ENCODE measurements at places on chromosomes 2 and 18.

DNA sequence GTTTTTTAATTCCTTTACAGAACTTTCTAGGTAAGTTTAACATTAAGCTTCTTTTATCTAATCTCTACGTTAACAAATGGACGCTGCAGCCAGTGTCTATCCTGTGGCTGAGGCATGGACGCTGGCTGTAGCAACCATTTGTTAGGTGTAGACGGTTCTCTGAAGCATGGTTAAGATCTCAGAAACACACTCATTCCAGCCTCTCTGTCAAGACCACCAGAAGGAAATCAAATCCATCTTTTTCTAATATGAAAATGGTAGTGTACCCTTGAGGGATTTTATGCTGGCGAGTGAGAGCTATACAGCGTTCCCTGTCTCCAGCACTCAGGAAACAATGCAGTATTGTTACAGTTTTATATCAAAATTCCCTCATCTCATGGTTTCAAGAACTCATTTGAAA, 78.0 kb downstream of the DTNB start:
- DNase-seq = no peak

- no peak for DNase-seq
Measured at GRCh38 chr18:32974421-32975162, 201.8 kb upstream of the KLHL14 start.

GRCh38 chr18:21486905-21487437, 113.5 kb downstream of the ESCO1 start:
- no peak for DNase-seq

- no peak for DNase-seq
Measured at GRCh38 chr2:70663411-70663810, 104.6 kb downstream of the ADD2 start.

DNA sequence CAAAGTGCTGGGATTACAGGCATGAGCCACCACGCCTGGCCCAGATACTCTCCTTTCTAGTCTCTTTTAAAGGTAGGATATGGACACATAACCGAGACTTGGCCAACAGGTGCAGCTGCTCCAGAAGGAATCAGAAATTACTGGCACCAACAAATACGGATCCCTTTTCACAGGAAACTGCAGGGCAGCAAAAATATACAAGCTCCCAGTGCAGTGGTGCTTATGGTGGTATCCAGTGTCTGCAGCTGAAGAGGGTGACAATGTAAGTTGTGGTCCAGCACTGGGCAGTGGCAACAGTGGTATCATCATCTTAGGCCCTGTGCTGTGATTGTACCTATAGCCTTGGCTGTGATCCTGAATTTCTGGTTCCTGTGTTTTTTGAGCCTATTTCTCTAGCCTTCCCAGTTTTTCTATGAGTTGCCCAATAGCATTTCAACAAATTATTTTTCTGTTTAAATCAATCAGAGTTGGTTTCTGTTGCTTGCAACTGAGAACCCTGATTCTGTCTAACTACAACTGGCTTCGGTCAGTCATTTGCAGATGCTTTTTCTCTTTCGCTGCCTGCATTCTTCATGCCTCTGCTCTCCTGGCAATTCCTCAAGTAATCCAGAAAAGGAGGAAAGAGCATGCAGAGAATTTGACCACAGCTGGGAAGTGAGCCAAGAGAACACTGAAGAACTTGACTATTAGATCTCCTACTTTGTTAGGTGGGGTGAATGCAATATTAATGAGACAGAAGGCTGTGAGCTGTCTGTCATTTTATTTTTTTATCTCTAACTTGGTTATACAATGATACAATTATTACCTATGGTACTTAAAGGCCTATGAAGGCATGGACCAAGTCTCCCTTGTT, 30.8 kb upstream of the EML4 start:
- no peak for DNase-seq
